Activated T-helper 17 cell treated with anti-CD3 and anti-CD28 coated beads, Interleukin-2, amount 50 U/mL, for 72 hours (primary cell): ENCODE measurements at places on chromosomes 4 and X.

GRCh38 chr4:10532155-10532554 lies 74.9 kb upstream of the ZNF518B start:
- peaks cover 7% of the 10 kb centered on the region for H3K27me3 ChIP-seq
- H3K4me1 ChIP-seq: no peaks in the 10 kb centered on the region
- H3K36me3 ChIP-seq: no peaks in the 10 kb centered on the region
- no peak for ATAC-seq
- H3K4me3 ChIP-seq: no peak overlapping the region

- H3K27me3 ChIP-seq: peaks cover 2% of the 10 kb centered on the region
- no peak for ATAC-seq
- no peaks in the 10 kb centered on the region for H3K36me3 ChIP-seq
- no peak overlapping the region for H3K4me3 ChIP-seq
- no peak overlapping the region for H3K27ac ChIP-seq
- peaks cover 4% of the 10 kb centered on the region for H3K4me1 ChIP-seq
Observed at GRCh38 chrX:17670874-17671273, 66.4 kb upstream of the SCML1 start.

DNA sequence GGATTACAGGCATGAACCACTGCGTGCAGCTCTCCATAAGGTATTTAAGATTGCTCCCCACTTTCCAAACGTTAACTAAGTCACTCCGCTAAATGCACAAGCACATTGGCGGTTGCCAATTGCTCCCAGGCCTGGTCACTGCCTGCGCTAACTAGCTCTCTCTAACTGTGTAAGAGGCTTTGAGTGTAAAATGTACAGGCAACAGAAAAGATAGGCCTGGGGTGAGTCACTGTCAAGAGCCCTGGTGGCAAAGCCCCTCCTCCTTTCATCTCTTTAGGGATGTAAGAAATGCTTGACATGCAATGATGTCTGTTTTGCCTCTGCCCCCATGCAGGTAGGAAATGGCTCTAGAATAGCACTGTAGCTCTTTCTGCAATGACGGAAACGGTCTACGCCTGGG lies 329.7 kb upstream of the GATB start:
- no peak overlapping the region for H3K27ac ChIP-seq
- no peak overlapping the region for H3K4me3 ChIP-seq
- no peaks in the 10 kb centered on the region for H3K36me3 ChIP-seq

DNA sequence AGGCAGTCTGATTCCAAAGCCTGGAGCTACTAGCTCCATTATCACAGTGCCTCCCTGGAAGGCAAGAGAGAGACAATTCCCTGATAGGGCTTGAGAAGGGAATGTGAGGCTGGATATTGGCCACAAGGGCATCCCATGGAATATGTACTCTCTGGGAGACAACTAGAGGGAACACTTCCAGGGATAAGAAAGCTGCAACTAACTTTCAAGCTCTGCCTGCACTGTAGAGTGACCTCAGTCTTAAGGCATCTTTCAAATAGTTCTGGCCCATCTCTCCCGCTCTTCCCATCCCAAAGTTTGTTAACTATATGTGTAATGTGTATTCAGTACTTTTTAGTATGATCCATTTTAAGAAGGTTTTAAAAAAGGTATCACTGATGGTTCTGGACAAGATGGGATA lies 13.1 kb upstream of the RNF212 start:
- H3K36me3 ChIP-seq: no peaks in the 10 kb centered on the region
- peaks cover 3% of the 10 kb centered on the region for H3K27me3 ChIP-seq
- H3K27ac ChIP-seq: no peak overlapping the region
- H3K4me3 ChIP-seq: no peak overlapping the region
- H3K4me1 ChIP-seq: peaks cover 6% of the 10 kb centered on the region

DNA sequence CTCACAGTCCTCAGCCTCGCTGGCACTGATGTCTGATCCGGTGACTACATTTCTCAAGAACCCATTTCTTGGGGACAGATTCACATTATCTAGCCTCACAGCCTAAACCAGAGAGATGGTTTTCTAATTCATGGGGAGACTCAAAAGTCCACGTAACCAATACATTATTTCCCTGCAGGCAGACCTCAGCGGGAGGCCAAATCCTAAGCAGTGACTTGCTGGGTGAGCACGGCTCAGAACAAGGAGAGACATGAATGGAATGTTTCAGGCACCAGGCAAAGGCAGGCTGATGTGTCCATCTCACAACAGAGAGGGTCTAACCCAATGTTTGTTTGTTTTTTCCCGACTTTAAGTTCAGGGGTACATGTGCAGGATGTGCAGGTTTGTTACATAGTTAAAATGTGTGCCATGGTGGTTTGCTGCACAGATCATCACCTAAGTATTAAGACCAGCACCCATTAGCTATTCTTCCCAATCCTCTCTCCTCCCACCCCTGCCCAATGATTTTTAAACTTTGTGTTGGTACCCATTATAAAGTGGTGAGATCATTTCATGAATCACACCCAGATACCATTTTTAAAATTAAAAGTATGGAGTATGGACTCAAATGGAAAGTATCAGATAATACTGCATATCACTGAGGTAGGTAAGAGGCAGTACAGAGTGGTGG lies 53.3 kb downstream of the SCD5 start:
- no peak overlapping the region for H3K4me3 ChIP-seq
- H3K27me3 ChIP-seq: peaks cover 11% of the 10 kb centered on the region
- no peak for ATAC-seq
- H3K36me3 ChIP-seq: no peaks in the 10 kb centered on the region
- H3K4me1 ChIP-seq: no peaks in the 10 kb centered on the region

GRCh38 chr4:2295500-2295899 lies 33.6 kb upstream of the MXD4 start:
- no peak for ATAC-seq
- peaks cover 5% of the 10 kb centered on the region for H3K36me3 ChIP-seq
- H3K4me3 ChIP-seq: no peak overlapping the region
- no peaks in the 10 kb centered on the region for H3K27me3 ChIP-seq
- peaks cover 19% of the 10 kb centered on the region for H3K4me1 ChIP-seq

- ATAC-seq: no peak
- no peaks in the 10 kb centered on the region for H3K36me3 ChIP-seq
- H3K4me1 ChIP-seq: no peaks in the 10 kb centered on the region
- H3K4me3 ChIP-seq: no peak overlapping the region
- H3K27me3 ChIP-seq: peaks cover 7% of the 10 kb centered on the region
Observed at GRCh38 chr4:123976819-123977218, 580.2 kb downstream of the SPRY1 start.

GRCh38 chr4:54231419-54231767 lies 2.3 kb downstream of the PDGFRA start:
- no peak overlapping the region for H3K27ac ChIP-seq
- no peak overlapping the region for H3K4me3 ChIP-seq
- H3K36me3 ChIP-seq: peaks cover 6% of the 10 kb centered on the region
- no peak for ATAC-seq

- no peaks in the 10 kb centered on the region for H3K27me3 ChIP-seq
- no peaks in the 10 kb centered on the region for H3K4me1 ChIP-seq
- ATAC-seq: no peak
- H3K4me3 ChIP-seq: no peak overlapping the region
- H3K27ac ChIP-seq: no peak overlapping the region
Observed at GRCh38 chr4:123256901-123257300, 139.7 kb upstream of the SPRY1 start.

DNA sequence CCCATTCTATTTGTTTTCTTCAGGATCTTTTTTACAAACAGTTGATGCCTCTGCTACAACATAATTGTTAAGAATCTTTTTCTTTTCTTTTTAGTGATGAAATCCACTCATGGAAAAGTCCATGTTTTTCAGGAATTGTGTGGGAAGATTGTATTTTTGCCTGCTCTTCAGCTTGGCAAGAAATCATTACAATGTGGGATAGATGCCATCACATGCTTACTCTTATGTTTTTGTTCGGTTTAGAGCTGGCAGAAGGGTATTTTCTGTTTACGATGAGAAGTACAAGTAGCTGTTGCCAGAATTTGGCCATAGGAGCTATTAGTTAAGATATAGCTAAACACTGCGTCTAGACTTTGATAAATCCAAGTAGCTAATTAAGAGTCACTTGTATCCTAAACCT lies 2585.3 kb downstream of the ARAP2 start:
- H3K36me3 ChIP-seq: no peaks in the 10 kb centered on the region
- no peak overlapping the region for H3K4me3 ChIP-seq
- H3K27me3 ChIP-seq: no peaks in the 10 kb centered on the region
- no peak for ATAC-seq

GRCh38 chr4:10722957-10723356 lies 38.4 kb upstream of the CLNK start:
- H3K4me3 ChIP-seq: no peak overlapping the region
- peak; percentile 81 for ATAC-seq
- no peak overlapping the region for H3K27ac ChIP-seq
- H3K4me1 ChIP-seq: no peaks in the 10 kb centered on the region

- no peaks in the 10 kb centered on the region for H3K4me1 ChIP-seq
- H3K27me3 ChIP-seq: peaks cover 5% of the 10 kb centered on the region
- no peak overlapping the region for H3K27ac ChIP-seq
- H3K36me3 ChIP-seq: no peaks in the 10 kb centered on the region
Observed at GRCh38 chrX:129540722-129541184, 694 bp downstream of the OCRL start.

DNA sequence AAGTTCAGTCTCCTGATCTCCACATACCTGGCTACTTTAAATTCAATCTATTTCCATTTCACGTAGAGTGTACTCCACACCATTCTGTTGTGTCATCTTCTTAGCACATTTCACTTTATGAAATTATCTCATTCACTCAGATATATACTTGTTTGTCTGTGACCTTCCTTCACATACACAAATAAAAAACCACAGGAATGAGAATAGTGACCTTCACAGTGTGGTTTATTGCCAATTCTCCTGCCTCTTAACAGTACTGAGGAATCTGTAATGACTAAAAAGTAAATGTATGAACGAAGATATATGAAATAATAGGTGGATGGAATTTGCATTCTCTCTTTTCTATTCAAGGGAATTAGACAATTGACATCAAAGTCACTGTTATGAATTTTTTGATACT lies 183.9 kb upstream of the PCDH7 start:
- ATAC-seq: no peak
- H3K27me3 ChIP-seq: no peaks in the 10 kb centered on the region
- no peaks in the 10 kb centered on the region for H3K36me3 ChIP-seq
- no peak overlapping the region for H3K4me3 ChIP-seq
- no peak overlapping the region for H3K27ac ChIP-seq

DNA sequence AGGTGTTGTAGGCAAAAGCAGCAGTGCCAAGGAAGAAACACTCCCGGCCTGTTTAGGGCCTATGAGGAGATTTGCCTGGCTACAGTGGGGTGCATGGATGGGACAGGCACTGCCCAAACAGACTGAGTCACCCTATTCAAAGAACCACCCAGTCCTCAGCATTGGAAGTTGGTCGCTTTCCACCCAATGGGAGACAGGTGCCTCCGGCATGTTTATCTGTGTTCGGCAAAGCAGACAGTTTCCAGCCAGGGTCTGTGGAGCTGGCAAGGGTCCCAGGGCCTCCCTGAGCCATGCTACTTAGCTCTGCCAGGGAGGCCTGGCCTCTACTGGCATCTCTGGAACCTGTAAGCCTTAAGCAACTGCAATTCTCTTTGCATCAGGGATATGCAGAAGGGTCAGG lies 165.1 kb upstream of the ATP6AP2 start:
- ATAC-seq: no peak
- no peaks in the 10 kb centered on the region for H3K36me3 ChIP-seq
- no peaks in the 10 kb centered on the region for H3K27me3 ChIP-seq
- no peaks in the 10 kb centered on the region for H3K4me1 ChIP-seq
- H3K4me3 ChIP-seq: no peak overlapping the region
- no peak overlapping the region for H3K27ac ChIP-seq

GRCh38 chr4:76950052-76950955 lies 752 bp downstream of the SEPTIN11 start:
- H3K36me3 ChIP-seq: no peaks in the 10 kb centered on the region
- peaks cover 5% of the 10 kb centered on the region for H3K4me1 ChIP-seq
- no peaks in the 10 kb centered on the region for H3K27me3 ChIP-seq
- H3K4me3 ChIP-seq: peak overlapping the region; percentile 79
- peak overlapping the region; percentile 83 for H3K27ac ChIP-seq

DNA sequence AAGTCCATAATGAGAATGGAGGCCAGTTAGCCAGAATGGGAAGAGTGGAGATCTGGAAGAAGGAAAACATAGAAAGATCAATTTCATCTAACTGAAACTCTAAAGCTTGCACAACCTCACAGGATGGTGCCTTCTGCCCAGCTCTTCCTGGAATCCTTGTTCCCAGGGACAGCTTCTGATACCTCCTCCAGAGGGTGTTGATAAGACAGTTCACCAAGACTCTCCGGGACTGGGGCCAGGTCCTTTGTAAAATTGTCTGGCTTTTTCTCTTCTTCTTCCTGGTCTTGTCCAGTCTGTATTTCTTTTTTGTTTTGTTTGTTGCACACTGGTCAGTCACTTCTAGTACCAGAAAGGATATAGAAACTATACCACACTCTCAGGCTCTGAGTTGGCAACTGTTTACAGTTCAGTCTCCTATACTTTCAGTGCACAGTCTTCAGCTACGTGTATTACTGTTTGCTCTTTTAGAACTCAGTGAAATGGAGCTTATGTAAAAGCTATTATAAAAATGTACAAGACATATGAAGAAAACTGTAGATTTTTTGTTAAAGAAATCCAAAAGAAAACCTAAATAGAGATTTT lies 142.8 kb upstream of the RPL34 start:
- ATAC-seq: no peak
- H3K27me3 ChIP-seq: no peaks in the 10 kb centered on the region
- H3K4me3 ChIP-seq: no peak overlapping the region
- peaks cover 3% of the 10 kb centered on the region for H3K4me1 ChIP-seq

DNA sequence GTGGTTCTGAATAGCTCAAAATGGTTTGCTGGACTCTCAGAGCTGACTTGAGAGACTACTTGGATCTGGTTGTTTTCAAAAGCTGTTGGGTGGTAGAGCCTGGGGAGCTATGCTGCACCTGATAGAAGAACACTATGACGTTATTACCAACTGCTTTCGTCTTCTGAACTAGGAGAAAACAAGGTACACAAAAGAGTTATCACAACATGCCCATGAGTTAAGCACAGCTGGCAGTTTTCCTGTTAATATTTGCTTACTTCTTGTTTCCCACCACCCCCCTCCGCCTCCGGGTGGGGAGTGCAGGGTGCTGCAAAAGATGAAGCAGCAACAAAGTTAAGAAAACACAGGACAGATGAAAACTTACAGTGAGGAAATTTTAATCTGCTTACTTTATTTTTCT lies 69.1 kb downstream of the RASL11B start:
- H3K4me1 ChIP-seq: peaks cover 15% of the 10 kb centered on the region
- no peaks in the 10 kb centered on the region for H3K27me3 ChIP-seq
- ATAC-seq: no peak
- no peak overlapping the region for H3K4me3 ChIP-seq

GRCh38 chr4:165874791-165875371 lies 1.8 kb downstream of the TLL1 start:
- no peak for ATAC-seq
- no peaks in the 10 kb centered on the region for H3K36me3 ChIP-seq
- no peak overlapping the region for H3K27ac ChIP-seq
- H3K4me1 ChIP-seq: no peaks in the 10 kb centered on the region
